Pulmonary artery endothelial cell (primary cell): ENCODE measurements at places on chromosomes 3 and 15. TPM values are rescaled to one million over a fixed set of nuclear protein-coding genes. Genes with fewer than 3 reads are reported as not detected.

GRCh38 chr15:32987067-32987466 lies 207.4 kb downstream of the FMN1 start:
- no peak for DNase-seq

SLC28A2 gene
- total RNA-seq = not detected in 2 replicates

ALS2CL gene
- 5.7 and 6.2 TPM in 2 replicates for total RNA-seq

DNA sequence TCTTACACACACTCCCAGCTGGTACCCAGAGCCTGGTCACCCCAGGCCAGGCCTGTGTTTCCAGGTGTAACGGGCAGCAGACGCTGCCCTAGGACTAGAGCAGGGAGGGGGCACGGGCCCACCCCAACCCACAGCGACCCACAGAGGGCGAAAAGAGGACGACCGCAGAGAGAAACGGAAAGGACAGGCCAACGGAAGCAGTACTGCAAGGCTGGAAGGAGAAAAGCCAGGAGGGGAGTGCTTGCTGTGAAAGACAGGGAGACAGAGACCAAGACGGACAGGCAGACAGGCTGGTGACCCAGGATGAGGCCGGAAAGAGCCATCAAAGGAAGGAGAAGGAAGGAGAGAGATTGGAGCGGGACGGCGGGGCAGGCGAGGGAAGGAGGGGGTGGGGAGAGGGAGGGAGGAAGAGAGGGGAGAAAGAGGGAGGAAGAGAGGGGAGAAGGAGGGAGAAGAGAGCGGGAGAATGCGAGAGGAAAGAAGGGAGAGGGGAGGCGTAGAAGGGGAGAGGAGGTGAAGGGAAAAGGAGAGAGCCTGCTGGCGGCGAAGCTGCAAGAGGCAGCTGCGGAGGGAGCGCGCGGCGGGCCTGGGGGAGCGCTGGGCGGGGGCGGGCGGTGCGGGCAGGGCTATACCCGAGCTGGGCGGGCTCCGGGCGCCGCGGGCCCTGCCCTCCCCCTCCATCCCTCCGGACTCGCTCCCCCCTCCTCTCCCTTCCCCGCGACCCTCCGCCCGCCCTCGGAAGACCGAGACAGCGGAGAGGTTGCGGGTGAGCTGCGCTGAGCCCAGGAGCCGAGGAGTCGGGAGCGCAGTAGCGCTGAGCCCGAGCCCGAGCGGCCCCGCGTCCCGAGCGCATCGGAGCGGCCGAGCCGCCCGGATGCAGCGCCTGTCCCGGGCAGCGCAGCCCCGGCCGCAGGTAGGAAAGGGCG lies at the start of gene SLC6A1:
SLC6A1 (plus strand) TSS at position 732 of the 926 bp plus-strand sequence. CDS start 24,464 bp downstream, outside the sequence.
- no peak for DNase-seq

GRCh38 chr3:15313461-15313860 lies 18.9 kb downstream of the SH3BP5 start:
- DNase-seq = no peak
